CD8-positive, alpha-beta T cell (primary cell): ENCODE measurements at places on chromosomes 1 and 21.

GRCh38 chr1:28855469-28855951, 43.5 kb downstream of the OPRD1 start:
- no peak for DNase-seq

GRCh38 chr1:31799895-31800673, 15.7 kb downstream of the SPOCD1 start:
- no peak for DNase-seq

DNA sequence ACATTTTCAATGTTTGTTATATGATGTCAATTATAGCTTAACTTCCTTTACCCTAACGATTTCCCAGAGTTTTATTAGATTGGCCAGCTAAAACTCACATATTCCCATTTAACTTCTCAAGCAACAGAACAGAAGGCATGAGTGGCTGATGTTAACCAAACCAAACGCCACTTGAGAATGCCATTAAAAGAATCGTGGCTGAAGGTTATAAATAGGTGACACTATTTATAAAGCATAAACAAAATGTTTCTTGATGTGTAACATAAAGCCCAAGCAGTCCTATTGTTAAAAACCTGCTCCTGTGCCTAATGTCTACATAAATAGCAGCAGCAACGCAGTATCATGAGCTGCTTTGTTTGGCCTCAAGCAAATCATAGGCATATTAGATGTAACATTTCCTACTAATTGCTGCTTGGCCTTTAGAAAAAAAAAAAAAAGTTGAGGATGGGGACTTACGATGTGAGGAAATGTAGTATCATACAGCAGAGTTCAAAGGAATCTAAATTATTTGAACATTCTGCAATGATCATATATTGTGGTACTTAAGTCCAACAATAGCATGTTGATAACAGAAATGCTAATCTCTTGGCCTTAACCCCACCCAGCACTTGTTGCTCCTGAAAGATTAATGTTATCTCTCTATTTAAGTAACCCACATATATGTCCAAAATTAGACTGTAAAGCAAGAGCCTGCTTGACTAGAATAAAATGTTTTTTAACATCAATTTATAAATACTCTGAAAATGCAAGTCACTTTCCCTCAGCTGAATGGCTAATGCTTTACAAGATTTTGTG, 106.0 kb downstream of the ESRRG start:
- no peak for DNase-seq

- DNase-seq: no peak
These were observed 170.3 kb downstream of the OLFM3 start for GRCh38 chr1:101826416-101826815.

GRCh38 chr1:156912861-156913808, 7.3 kb upstream of the LRRC71 start:
- DNase-seq: no peak

DNA sequence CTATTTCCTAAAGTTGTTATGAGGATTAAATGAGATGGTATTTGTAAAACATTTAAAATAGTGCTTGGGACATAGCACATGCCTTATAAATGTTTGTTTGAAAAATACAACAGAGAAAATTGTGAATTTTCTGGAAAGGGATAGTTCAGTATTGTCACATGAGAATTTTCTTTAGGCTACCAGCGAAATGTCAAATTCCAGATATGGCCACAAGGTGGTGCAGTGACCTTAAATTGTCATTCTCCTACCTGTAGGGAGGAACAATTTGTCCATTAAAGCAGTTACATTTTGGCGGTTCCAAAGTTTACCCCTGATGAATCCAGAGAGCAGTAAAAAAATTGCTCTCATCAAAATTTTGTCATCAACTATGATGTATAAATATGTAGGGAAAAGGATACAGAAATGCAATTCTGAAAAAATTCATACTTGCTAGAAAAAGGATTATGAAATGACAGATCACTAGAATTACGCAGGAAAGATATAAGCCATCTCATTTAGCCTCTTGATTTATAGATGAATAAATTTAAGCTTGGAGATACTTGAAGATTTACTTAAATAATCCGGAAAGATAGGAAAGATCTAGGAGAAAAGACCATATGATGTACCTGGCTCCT, 50.2 kb upstream of the TSHB start:
- peak; percentile 49 for DNase-seq

- DNase-seq: no peak
These were observed 19.9 kb downstream of the ALDH4A1 start for GRCh38 chr1:18882486-18882885.

GRCh38 chr21:33739701-33740100, 97.4 kb downstream of the ITSN1 start:
- DNase-seq: no peak

GRCh38 chr1:67536957-67537666, 106.9 kb upstream of the SERBP1 start:
- no peak for DNase-seq

DNA sequence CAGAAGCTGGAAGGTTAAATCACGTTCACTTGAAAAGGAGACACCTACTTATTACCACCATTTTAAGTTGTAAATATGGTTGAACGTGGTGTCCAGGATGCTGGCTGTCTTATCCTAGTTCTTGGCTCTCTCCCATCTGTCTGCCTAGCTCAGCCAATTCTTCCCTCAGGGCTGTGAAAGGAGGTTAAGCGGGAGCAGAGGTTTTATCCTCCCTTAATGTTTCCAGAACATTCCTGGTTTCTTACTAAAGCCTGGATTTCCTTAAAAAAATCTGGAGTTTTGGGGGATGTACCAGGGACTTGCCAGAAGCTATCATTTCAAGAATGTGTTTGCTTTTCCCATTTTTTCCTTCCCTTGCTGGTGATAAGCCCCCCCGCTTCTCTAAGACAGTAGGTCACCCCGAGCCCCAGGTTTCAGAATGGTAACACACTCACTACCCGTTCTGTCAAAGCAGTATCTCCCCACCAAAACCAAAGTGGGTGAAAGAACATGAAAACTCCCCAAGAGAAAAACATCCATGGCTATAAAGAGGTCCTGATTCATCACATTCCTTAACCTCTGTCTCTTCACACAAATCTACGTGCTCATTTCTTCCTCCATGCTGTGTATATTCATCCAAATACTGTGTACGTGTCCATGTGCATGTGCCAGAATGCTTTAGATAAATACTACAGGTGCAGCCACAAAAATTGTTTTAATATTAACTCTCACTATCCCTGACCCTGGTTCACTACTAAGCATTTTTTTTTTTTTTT, 114.7 kb downstream of the MAP3K21 start:
- no peak for DNase-seq

- DNase-seq: peak; percentile 35
These were observed 203.6 kb upstream of the CHODL start for GRCh38 chr21:18041012-18041411.

GRCh38 chr21:33286600-33287456, 20.7 kb downstream of the IL10RB start:
- no peak for DNase-seq

GRCh38 chr1:23249787-23250454, 32.6 kb upstream of the HTR1D start:
- DNase-seq: no peak

- DNase-seq: no peak
These were observed 22.2 kb upstream of the SCAF4 start for GRCh38 chr21:31753949-31754707.

DNA sequence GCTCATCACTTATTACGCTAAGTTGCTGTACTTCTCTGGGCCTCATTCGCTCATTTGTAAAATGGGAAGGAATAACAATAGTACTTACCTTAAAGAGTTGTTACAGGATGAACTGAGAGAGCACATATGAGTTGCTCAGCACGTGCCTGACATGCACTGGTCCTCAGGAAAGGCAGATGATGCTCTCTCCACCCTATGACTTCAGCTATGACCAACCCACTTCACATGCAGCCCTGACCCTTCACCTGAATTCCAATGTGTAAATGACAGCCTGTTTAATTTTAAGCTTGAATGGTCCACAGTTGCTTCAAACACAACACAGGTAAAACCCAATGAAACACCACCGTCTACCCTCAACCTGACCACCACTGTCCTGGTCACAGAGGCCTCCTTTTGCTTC, 32.9 kb downstream of the GADD45A start:
- no peak for DNase-seq

- DNase-seq: no peak
These were observed 1.3 kb upstream of the LDLRAP1 start for GRCh38 chr1:25541889-25542658.

GRCh38 chr1:230144010-230144614, 77.1 kb downstream of the GALNT2 start:
- DNase-seq: no peak

DNA sequence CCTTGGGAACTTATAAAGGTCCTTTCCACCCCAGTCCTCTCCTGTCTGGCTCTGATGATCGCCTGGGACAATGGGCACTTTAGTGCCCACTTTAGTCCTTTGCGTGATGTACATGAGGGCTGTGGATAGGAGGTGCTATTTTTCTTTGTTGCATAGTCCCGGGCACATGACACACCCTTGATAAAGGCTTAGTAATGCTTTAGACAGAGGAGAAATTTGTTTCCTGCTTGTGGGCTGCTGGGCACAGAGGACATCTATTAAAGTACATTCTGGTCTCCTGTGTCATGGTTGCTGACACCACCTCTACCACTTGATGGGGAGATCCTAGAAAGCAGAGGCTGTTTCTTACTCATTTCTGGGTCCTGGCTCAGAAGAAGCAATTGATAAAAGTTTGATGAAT, 5.4 kb upstream of the KNCN start:
- DNase-seq: no peak

GRCh38 chr1:20405893-20406604, 80.0 kb downstream of the CAMK2N1 start:
- DNase-seq: peak; percentile 32

DNA sequence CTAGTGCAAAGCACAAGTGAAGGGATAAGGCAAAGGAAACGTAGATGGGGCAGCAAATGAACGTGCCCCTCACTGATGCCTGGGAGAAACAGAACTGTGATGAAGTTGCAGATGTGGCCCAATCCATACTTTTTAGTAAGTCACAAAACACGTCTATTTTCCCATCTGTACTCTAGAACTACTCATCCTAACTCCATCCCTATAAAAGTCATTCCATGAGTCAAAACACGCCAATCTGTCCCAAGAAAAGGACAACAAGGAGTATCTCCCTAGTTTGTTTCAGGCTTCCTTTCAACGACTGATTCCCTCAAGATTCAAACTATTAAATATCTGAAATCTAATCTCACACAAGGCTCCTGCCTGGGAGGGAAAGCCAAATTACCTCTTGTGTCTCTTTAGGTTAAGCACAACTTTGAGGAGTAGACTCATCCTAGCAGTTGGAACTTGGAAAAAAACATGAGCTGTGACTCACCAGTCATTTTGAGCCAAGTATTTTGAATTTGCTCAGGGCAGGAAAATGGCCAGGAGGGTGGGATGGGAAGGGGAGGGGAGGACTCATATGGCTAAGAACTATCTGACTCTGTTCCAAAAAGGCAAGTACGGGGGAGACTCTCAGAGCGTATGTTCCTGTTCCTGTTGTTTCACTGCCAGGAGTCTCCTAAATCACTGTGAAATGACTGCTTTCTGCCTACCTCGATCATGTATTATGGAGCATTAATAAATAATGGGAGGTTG, 214.5 kb upstream of the CAMK1G start:
- DNase-seq: no peak

DNA sequence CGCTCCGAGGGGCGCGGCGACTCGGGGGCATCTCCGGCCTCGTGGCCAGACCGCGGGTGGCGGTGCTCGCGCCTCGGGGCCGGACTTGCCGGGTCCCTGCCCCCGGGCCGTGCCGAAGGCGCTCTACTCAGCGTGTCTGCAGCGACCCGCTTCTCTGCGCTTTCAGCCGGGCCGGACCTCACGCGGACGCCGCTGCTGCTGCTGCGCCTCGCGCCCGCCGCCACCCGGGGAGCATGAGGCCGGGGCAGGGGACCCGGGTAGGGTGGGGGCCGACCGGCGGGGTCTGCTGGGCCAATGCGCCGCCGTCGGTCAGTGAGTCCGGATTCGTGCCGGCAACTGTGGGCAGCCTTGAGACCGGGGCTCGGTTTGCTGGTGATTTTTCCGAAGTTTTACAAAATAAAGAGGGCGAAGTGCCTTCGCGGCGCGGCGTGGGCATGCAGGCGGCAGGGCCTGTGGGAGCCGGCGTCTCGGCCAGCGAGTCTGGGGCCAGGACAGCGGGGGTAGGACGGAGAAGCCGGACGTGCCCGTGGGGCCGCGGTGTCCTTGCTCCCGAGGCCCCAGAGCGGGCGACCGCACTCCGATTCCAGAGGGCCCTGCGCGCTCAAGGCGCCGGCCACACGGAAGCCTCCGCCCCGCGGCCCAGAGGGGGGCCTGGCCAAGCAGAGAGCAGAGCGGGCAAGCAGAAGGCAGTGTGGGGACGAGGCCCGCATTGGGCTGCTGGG, 749 bp downstream of the FAM163A start:
- DNase-seq: no peak

DNA sequence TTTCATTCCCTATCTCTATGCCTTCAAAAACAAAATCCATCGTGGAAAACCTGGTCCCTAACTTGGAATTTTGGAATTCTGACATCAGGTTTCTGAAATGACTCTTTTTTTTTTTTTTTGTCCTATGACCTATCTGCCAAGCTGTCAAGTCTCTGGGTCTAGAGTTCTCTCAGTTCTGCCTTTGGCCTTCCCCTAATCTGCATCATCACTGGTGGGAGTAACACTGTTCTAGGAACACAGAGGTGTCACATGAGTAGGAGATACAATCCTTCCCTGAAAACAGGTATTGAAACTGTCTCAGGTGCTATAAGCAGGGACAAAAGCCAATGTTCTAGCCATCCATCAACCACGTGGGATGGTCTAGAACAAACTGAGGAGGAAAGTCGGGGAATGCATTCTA, 142.0 kb upstream of the ATP1B1 start:
- no peak for DNase-seq

- no peak for DNase-seq
These were observed 11.0 kb upstream of the CDC42 start for GRCh38 chr1:22041505-22041904.

DNA sequence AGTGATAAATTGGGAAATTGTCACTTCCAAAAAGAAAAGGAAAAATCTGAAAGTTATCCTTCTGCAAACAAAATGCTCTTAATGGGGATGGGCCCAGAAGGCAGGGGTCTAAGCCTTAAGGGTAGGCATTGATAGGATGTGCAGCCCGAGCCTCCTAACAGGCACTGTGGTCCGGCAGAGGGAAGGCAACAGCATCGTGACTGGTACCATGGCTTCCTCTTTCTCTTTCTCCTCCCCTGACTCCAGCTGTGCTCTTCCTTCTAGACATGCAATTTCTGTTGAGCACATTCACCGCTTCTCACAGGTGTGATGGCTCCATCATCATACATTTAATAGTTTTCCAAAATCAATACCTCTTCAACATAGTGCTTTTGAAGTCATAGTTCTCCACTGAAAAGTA, 91.5 kb downstream of the SELENOF start:
- no peak for DNase-seq

- DNase-seq: no peak
These were observed 17.8 kb upstream of the RSBN1 start for GRCh38 chr1:113830039-113830438.

DNA sequence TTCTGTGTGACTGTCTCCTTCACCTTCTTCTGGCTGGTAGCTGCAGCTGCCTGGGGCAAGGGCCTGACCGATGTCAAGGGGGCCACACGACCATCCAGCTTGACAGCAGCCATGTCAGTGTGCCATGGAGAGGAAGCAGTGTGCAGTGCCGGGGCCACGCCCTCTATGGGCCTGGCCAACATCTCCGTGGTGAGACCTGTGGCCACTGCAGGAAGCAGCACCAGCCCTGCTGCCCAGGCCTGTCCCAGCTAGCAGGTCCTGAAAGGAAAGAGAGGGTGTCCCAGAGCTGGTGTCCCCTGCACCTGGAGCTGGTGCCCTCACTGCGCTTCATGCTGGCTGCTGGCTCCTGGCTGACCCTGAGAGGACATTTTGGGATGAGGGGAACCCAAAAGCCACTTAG, 5.9 kb upstream of the ATXN7L2 start:
- DNase-seq: no peak

- DNase-seq: no peak
These were observed 279.4 kb downstream of the RGS7 start for GRCh38 chr1:241077386-241078147.

- DNase-seq: no peak
These were observed 71.3 kb downstream of the GRIK3 start for GRCh38 chr1:36963006-36963405.
